ENCODE measurements at places on chromosomes 12 and 14.
A peak's percentile ranks its signal among the peaks of the same experiment; 100 is the strongest.

DNA sequence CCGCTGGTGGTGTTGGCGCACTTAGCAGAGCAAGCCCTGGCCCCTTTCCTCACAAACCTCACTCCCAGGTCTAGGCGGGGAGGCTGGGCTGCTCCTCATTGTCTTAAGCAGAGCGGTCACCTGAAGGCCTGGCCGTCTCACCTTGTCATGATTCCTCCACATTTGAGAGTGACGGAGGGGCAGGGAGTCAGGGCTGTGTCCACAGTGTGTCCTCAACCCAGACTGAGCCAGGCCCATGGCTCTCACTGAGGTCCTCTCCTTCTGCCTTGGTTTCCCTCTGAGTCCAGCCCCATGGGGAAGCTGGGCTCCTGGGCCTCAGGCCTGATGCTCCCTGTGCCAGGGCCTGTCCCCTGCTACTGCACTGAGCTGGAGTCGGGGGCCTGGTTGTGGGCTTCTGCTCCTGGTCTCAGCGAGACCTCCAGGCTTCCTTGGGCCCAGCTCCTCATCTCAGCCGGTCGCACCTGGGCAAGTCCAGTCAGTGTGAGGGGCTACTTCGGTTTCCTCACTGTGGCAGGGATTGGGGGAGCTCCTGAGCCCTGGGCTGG is 44.9 kb downstream of the KRT80 start:
- no peak for DNase-seq

GRCh38 chr12:116693286-116694227 is 44.3 kb downstream of the SPRING1 start:
- peak; percentile 7 for DNase-seq

GRCh38 chr12:16165506-16165905 is 112.0 kb downstream of the SLC15A5 start:
- peak; percentile 32 for DNase-seq

DNA sequence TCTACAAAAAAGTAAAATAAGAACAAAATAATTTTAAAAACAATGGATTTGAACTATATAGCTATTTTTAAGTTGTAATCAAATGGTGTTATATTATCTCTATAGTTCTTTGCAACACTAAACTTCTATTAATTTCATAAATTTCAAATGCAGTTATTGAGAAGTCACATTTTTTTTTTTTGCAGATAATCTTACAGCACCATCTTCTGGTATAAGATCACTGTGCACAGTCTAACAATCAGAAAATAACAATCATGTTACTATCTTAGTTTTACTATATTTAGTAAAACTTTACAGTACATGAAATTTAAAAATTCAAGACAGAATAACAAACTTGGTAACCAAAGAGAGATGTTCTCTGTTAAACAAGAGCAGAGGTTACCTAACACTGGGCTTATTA is 40.6 kb downstream of the GXYLT1 start:
- DNase-seq, result no peak

GRCh38 chr12:34296143-34297041 is 274.1 kb downstream of the ALG10 start:
- no peak for DNase-seq

DNA sequence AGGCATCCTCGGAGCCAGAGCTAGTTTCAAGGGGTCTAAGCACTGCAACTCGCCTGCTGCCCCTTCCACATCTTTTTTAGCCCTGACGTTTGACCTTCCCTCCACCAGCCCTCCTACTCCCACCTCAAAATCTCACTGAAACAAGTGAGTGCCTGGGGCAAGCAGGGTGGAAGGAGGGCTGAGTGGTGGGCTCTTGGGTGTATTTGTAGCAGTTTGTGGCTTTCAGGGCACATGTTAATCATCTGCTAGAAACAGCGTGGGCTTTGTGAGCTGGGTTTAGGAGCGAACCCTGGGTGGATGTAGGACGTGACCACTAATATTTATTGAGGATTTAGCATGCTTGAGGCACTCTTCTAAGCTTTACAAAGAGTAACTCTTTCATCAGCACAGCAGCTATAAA is 390.3 kb downstream of the GRIN2B start:
- no peak for DNase-seq

GRCh38 chr14:66152747-66153146 is 333.4 kb upstream of the CCDC196 start:
- no peak for DNase-seq

DNA sequence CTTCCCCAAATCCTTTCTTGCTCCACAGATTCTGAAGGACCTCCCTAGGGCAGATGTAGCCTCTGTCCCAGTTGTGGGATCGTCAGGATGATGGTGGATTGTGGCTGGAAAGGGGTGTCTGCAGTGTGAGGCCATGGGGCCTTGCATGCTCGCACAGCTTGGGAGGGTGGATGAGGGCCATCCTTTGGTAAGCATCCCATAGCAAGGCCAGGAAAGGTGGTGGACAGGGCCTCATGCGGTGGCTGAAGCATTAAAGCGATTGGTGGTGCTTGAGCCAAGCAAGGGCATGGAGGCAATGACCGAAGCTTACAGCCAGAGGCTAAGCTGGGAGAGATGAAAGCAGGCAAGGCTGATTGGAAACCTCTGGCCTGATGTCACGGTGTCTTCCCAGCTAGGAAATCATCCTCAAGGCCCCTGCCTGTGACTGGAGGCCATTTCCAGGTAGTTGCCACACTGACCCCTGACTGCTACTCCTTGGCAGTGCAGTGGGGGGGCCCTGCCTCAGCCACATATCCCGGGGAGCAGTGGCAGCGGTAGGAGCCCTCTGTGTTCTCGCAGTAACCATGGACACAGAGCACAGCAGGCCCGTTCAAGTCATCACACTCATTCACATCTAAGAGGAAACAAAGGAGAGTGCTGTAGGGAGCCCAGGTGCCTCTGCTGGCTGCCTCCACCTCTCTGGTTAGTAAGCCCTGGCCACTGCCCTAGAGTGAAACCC is 7.0 kb downstream of the ISCA2 start:
- DNase-seq, result no peak

GRCh38 chr12:29343022-29343799 is 37.8 kb downstream of the ERGIC2 start:
- DNase-seq, result no peak

DNA sequence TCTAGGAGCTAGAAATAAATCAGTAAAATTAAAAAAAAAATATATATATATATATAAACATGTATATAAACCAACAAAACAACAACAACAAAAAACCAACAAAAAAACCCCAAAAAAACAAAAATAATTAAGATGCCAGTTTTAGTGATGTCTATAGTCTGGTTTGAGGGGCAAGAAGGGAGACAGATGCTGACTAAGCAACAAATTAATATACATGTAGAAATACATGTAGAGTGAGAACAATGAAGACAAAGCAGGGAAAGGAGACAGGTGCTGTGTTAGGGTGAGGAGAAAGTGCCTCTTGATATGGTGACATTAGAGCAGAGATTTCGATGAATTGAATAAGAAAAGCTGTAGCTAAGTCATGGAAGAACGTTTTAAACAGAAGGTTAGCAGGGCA is 477.9 kb downstream of the APAF1 start:
- DNase-seq, result no peak

DNA sequence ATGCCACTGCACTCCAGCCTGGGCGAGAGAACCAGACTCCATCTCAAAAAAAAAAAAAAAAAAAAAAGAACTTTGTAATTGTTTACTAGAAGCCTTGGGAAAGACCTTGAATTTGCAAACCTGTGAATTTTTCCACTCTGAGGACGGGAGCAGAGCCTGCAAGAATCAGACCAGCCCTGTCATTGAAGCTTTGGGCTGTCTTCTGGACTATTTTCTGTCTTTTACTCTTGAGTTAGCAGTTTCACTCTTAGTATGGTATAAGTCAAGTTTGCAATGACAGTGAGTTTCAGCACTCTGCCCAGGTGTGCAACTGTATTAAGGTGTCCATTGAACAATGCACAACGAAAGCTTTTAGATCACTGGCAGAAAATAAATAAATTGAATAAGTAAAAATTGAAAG is 81.4 kb upstream of the KRAS start:
- DNase-seq, result no peak

DNA sequence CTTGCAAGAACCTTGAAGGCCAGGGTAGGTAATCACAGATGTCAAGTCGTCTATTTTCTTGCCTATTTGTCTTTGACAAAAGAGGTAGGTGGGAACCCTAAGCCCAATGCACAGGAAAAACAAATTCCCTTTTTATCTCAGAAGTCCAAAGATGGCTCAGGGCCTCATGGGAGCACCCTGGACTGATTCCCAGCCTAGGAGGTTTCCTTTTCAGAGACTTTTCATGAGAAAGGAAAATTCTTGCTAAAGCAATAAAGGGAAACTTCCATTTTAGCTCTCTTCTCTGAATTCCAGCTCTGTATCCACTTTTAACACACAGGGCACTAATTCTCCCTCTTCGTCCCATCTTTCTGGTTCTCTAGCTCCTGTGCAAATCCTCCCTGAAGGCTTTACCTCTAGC is 1.2 kb downstream of the ZNF641 start:
- no peak for DNase-seq

GRCh38 chr12:123843912-123844748 is 82.0 kb downstream of the DNAH10 start:
- no peak for DNase-seq

GRCh38 chr12:3713483-3713882 is 39.4 kb downstream of the CRACR2A start:
- no peak for DNase-seq

GRCh38 chr12:79691511-79692248 is 916 bp upstream of the PAWR start:
- peak; percentile 51 for DNase-seq

GRCh38 chr14:101155575-101155974 is 252.1 kb upstream of the RTL1 start:
- no peak for DNase-seq

- DNase-seq, result no peak
These were observed 2.7 kb downstream of the ACTN1 start for GRCh38 chr14:68976160-68977067.

GRCh38 chr14:59020382-59020781 is 168.1 kb upstream of the DAAM1 start:
- no peak for DNase-seq

- DNase-seq, result peak; percentile 48
These were observed at the start of gene SH2B3 for GRCh38 chr12:111405859-111406473. Gene SH2B3 (plus strand): TSS chr12:111405923. CDS start chr12:111418146, 12,223 bp downstream.

GRCh38 chr14:69652942-69653684 is 41.7 kb downstream of the SUSD6 start:
- no peak for DNase-seq

DNA sequence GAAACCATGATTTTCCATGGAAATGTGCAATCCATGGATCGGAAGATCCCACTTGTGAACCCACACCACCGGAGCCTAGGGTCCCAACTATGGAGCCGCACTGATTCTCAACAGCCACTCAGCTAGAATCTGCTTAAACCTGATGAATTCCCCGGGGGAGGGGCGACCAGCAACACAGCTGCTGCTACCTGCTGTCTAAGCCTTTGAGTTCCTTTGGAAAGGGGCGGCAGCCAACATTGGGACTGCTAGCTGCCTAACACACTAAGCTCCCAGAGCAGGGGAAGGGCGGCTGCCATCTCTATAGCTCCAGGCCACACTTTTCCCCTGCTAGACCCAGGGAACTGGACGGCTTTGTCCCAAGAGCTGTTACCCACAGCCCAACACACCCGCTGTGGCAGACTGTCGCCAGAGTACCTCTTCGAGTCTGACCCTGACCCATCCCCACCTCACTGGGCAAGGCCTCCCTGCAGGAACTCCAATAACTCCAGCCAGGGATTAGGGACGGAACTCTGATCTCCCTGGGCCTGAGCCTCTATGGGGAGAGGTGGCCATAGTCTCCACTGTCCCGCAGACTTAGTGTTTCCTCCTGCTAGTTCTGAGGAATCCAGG is 205.8 kb upstream of the SLC16A7 start:
- no peak for DNase-seq

DNA sequence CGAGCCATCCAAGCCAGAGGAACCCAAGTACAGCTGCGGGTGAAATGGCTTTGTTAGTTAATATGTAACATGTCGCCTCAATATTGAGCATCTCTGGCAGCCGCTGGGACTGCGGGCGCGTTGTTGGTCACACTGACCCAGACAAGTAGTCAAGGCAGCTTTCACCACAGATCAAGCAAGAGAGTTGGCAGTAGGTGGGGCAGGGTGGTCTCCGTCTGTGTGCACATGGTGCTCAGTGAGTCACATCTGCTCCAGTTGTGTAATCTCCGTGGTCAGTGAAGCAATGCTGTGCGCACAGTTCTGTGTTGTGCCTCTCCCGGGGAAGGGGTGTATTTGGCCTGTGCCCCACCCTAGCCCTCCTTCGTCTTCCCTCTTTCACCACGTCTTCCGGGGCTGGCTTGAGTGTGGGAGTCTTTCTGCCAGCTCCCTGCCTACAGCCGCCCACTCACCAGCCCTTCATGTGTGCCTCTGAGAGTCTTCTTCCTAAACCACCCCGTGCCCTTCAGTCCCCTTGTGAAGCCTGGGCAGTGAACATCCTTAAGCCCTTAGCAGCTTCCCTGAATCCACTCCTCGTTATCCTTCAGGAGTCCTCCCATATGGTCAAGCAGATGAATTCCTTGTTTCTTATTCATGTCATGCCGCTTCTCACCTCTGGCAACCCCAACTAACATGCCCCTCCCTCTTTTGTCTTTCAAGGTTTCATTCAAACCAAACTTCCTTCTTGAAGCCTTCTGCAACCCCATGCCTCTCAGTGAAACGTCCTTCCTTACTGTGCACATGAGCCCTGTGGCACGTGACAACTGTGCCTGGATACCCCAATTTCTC is 242.1 kb downstream of the CACNA1C start:
- no peak for DNase-seq

DNA sequence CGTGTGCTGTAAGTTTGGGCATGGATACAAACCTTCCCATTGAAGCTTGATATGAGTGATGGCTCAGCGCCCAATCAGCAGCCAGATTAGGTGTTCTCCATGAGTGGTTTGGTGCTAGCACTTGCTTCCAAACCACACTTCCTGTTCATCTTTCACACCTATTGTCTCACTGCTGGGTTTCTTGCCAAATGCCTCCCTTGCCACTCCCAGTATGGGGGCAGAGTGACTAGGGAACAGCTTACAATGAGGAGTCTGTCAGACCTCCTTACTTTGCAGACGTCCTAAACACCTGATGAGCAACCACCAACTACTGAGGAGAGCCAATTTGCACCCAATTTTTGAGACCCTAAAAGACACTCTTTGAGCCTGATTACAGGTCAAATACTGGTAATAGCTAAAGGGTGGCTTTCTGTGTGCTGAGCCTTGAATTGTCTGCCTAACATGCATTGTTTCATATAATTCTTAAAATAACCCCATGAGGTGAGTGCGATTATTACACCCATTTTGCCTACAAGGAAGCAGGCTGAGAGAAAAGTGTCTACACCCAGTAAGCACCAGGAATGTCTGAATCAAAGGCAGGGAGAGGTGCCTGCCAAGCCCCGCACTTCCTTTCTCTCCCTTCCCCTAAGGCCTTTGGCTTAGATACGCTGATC is 48.4 kb upstream of the FOS start:
- no peak for DNase-seq

DNA sequence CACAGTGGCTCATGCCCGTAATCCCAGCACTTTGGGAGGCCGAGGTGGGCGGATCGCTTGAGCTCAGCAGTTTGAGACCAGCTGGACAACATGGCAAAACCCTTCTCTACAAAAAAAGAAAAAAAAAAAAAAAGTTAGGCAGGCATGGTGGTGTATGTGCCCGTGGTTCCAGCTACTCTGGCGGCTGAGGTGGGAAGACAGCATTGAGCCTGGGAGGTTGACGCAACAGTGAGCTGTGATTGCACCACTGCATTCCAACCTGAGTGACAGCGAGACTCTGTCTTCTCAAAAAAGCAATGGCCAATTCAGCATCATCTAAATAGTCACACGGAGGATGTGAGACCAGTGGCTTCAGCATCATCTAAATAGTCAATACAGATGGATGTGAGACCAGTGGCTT is 10.4 kb upstream of the SAMD4A start:
- no peak for DNase-seq

All from NCI-H526 treated with DMSO at 0.1 percent for 48 hours (cell line).